NCI-H1417 (cell line): ENCODE measurements at places on chromosomes 4 and X.

GRCh38 chr4:128287871-128288688, 467 bp upstream of the PGRMC2 start:
- DNase-seq: peak; percentile 99

GRCh38 chrX:24241822-24242648, 71.8 kb downstream of the SUPT20HL2 start:
- DNase-seq: peak; percentile 73

DNA sequence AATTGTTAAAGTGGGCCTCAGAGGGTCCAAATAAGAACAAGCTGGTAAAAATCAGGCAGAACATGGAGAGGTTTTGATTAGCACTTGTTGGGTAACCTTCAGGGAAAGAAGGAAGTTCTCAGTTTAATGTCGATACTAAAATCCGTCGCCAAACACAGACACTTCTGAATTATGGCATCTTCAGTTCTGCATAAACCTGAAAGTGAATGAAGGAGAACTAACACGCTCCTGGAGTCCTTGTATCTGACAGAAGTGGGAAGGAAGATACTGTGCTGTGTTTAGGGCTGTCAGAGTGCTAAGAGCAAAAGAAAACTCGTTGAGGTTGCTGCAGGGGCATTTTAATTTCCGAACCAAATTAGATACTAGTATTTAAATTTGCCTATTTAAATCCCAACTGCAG, 106.2 kb downstream of the TMA16 start:
- DNase-seq: no peak

DNA sequence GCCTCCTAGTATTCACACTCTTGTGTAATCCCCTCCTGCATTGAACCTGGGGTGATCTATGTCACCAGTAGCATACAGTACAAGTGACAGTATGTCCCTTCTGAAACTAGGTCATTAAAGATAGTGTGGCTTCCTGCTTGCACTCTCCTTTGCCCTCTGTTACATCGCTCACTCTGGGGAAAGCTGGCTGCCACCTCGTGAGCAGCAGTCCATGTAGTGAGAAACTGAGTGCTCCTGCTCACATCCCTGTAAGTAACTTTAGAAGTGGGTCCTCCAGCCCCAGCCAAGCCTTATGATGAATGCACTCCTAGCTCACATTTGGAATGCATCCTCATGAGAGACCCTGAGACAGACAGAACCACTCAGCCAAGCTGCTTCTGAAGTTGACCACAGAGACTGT, 89.8 kb upstream of the TNIP3 start:
- no peak for DNase-seq

DNA sequence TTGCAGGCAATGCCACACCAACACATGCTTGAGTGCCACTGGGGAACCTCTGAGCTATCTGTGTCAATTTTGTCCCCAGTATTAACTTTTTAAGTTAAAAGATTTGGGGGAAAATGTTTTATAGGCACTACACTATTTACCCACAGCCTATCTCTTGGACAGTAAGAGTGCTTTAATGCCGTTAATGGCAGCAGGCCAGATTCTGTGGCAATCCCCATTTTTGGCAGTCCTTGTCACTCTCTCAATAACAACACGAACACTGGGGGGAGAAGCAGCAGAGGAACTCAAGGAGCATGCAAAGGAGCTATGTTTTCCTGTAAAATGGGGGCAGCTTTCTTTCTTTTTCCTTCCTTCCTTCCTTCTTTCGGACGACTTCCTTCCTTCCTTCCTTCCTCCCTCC, 168.6 kb downstream of the NSUN7 start:
- DNase-seq: no peak

GRCh38 chrX:152932598-152933175, 34.8 kb downstream of the ZNF185 start:
- DNase-seq: no peak

- no peak for DNase-seq
These were observed 790.0 kb downstream of the PCDH18 start for GRCh38 chr4:136742333-136742732.

DNA sequence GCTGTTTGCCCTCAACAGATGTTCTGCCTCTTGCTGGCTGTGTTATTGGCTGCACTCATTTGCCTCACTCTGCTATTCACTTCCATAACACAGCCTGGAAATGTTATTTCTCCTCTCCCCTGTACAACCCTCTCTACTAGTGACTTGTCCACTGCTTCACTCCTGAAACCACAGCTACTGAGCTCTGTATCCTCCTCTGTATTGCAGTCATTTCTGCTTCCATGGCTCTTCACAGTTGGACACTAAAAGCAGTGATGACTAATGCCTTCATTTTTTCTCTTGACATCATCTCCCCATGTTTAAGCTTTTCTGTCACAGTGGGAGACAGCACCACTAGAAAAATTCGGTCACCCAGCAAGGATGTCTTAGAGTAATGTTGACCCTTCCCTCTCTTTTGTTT, 123.0 kb upstream of the PPP1R2C start:
- no peak for DNase-seq

GRCh38 chr4:89894649-89895550, at the start of gene MMRN1:
MMRN1 (plus strand) TSS chr4:89894854; CDS start chr4:89894972, 118 bp downstream.
- DNase-seq: no peak

DNA sequence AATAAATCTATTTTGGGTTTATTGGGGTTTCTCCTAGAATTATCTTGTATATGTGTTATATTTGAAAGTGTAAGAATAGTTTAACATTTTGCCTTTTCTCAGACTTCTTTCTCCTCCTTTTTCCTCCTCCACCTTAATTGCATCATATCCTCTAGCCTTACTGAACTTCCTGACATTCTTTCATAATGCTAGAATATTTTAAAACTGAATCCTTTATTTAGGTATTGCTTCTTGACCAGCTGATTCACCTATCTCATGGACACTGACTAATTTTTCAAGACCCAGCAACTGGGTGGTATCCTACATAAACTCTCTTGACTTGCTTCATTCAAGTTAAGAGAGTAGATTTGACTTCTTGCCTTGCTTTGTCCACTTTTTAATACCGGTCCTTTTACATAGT, 1508.9 kb downstream of the STIM2 start:
- DNase-seq: no peak

- DNase-seq: no peak
These were observed 42.8 kb downstream of the HMX1 start for GRCh38 chr4:8828869-8829268.

- DNase-seq: no peak
These were observed 75.2 kb upstream of the ENPP6 start for GRCh38 chr4:184292877-184293276.

DNA sequence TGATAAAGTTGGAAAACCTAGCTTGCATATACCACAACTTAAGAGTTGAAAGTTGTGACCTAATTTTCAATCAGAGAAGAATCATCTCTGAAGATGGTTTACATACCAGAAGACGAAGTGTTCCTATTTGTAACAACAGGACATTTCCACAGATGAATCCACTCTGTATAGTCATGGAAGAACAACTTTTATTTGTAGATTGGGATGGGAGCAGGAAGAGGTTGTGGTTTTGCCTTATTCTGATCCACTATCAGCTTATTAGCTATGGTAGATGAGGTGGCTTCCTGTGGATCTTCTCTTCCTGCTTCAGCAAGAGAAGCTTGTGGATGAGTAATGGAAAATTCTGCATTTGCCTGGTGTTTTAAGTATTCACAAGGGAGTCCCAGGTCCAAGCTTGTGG, 18.6 kb upstream of the SUPT20HL1 start:
- DNase-seq: no peak

DNA sequence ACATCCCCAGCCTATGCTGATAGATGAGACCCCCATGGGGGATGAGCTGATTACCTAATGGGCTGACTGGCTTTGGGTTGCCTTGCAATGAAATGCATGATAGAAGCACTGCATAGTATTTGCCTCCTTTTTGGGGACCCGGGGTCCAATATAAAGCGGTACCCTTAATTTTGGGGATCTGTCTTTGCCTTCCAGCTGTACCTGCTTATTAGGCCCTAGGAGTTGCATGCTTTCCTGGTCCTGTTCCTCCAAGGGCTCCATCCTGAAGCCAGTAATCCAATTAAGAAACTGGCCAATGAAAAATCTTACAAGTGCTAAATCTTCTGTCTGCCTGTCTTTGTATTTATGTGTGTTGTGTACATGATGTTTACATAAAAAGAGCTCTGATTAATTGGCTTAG, 791.6 kb downstream of the TRIML1 start:
- no peak for DNase-seq

DNA sequence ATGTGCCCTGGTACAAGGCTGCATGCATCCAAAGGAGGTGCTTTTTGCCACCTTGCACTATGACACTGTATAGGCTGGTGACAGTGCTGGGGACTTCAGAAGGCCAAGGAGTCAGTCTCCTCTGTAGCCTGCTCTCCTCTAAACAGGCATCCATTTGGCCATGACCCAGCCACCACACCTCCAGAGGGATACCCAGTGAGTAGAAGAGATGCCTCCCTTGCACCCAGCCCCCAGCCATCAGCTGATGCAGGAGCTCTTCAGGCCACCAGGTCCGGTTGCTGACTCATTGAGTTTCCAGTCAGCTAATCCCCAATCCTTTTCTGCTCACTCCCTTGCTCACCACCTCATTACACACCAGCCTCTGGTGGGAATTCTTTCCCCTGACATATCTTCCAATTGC, 99.8 kb downstream of the PJA1 start:
- DNase-seq: no peak

GRCh38 chrX:41332408-41333002, 1.5 kb upstream of the DDX3X start:
- DNase-seq: no peak

DNA sequence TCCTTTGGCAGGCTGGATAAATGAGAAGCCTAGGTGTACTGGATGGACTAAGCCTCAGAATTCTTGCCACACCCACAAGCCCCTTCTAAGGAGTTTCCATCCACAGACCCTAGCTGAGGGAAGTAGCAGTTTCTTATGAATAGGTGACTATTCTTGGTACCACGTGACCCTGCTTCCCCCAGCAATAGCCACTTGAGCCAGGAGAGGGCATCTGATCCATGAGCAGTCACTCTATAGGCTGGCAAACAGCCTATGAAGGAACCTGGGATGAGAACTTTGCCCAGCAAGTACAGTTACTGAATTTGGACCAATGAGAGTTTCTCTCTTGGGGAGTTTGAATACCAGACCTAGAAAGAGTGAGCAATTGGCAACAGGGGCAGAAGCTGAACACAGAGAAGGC, 84.0 kb downstream of the RTL9 start:
- peak; percentile 47 for DNase-seq

- no peak for DNase-seq
These were observed 1.1 kb downstream of the UVSSA start for GRCh38 chr4:1348014-1348513.

GRCh38 chr4:174181827-174182226, 101.6 kb downstream of the FBXO8 start:
- DNase-seq: no peak

DNA sequence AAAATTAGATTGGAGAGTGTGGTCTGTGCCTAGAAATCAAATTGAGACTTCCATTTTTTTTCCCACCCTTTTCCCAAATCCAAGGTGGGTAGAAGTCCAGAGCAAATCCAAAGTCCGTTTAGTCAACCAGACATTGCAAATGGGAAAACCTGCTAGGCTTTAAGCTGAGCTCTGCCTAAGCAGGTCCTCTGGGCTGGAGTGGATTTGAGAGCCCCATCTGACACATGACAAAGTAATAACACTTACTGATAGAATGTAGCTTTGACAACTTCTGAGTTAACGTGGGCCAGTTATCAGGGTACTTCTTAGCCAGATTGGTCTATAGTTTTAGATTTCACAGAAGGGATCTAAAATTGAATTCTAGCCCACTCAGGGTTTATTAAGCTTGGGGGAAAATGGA, 242.3 kb downstream of the GALNTL6 start:
- DNase-seq: no peak

DNA sequence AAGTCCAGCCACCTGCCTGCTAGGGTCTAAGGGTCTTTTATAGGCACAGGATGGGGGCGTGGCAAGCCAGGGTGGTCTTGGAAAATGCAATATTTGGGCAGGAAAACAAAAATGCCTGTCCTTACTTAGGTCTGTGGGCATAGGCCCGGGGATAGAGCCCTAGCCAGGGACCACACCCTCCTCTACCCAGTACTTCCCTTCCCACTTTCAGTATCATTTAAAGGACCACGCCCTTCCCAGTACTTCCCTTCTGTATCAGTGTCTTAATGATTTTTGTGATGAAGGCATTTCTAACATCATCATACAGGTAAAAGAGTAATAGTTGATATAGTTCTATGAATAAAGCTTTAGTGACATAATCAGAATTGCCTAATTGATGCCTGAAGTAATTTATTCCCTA, 11.4 kb downstream of the BANK1 start:
- DNase-seq: no peak

DNA sequence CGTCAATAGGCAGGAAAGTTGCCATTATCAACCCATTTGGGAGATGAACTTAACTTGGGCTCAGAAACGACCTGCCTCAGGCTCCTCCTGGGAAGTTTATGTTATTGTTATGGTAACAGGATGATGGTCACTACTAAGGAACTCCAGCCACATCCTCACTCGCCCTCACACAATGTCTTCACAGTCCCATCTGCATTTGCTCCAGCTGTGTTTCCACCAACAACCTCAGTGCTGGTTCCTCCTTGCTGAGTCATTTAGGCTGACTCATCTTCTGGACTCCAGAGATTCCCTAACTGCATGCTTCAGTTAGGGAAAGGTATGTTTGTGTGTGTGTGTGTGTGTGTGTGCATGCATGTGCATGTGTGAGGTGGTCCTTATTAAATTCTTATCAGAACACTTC, 293.4 kb upstream of the BOD1L1 start:
- DNase-seq: no peak

DNA sequence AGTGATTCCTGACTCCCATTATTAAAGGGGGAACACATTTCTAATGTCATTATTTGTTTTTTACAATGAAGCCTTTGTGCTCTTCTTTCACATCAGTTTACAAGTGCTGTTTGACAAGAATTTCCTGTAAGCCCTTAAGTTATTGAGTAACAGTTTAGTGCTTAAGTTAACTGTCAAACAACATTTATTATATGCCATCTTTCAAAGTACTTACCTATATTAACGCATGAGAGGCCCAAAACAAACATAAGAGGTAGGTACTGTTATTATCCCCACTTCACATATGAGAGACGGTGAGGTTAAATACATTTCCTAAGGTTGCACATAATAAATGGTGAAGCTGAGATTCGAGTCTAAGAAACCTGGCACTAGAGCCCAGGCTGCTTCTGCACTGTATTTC, 56.0 kb upstream of the MAGED1 start:
- DNase-seq: no peak

- no peak for DNase-seq
These were observed 106.3 kb downstream of the FAM53A start for GRCh38 chr4:1577822-1578217.

GRCh38 chrX:46803140-46803539, 33.7 kb upstream of the RP2 start:
- peak; percentile 34 for DNase-seq

GRCh38 chr4:185018834-185019455, 655 bp downstream of the HELT start:
- peak; percentile 52 for DNase-seq

- no peak for DNase-seq
These were observed 381 bp downstream of the TXK start for GRCh38 chr4:48133669-48134068.

DNA sequence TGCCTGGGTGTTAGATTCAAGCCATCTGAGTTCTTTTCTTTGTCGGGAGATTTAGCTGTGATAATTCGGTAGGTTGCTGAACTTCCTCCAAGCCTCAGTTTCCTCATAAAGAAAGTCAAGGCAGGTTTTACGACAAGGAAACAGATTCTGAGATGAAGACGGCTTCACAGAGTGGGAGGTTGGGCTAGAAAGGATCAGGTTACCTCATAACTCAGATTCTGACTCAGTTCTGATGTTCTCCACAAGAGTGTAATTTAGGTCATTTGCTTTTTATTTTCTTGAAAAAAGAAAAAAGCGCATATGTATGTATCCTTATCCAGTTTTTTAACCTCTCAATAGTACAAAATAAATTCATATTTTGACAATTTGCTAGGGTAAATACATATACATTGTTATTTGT, 47.2 kb upstream of the ELOVL6 start:
- no peak for DNase-seq

GRCh38 chrX:75603833-75604232, 81.0 kb upstream of the ZDHHC15 start:
- no peak for DNase-seq
